ENCODE measurements at places on chromosomes 1 and 21. TPM values are rescaled to one million over a fixed set of nuclear protein-coding genes. Genes with fewer than 3 reads are reported as not detected.

The ANKRD35 gene
- total RNA-seq = 1.3 TPM

GRCh38 chr1:226422478-226422877 is 14.6 kb upstream of the PARP1 start:
- no peak for DNase-seq

- no peak for DNase-seq
Observed at GRCh38 chr21:32350211-32350980, 42.4 kb downstream of the URB1 start.

- DNase-seq = no peak
Observed at GRCh38 chr21:38910390-38911067, 104.8 kb downstream of the ETS2 start.

- DNase-seq = no peak
Observed at GRCh38 chr1:234902774-234903547, 225.7 kb downstream of the TOMM20 start.

DNA sequence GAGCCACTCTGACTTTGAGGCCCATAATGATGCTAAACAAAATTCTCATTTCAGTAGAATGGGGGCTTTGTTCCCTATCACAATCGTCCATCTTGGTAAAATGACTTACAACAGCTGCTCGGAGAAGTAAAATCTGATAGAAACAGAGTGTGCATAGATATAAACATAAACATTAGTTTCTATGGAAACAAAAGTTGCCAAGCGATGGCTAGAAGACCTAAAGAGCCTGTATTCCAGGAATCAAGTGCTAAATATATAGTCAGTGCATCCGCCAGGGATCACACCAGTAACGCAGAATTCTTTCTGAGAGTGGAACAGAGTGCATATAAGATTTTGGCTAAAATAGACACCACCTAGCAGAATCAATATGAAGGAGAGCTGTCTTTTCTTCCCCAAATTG is 91.2 kb upstream of the KAZN start:
- DNase-seq = no peak

The ELF3 gene
- total RNA-seq = 0.79 TPM

The CHRM3 gene
- total RNA-seq = 6.5 TPM

The LRRC53 gene
- 0.08 TPM for total RNA-seq

DNA sequence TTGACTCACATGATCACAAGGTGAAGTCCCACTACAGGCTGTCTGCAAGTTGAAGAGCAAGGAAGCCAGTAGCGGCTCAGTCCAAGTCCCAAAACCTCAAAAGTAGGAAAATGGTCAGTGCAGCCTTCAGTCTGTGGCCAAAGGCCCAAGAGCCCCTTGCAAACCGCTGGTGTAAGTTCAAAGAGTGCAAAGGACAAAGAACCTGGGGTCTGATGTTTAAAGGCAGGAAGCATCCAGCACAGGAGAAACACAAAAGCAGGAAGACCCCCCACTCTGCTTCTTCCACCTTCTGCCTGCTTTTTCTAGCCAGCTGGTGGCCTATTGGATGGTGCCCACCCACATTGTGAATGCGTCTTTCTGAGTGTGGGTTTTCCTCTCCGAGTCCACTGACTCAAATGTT is 2222.6 kb downstream of the MRPL39 start:
- no peak for DNase-seq

- no peak for DNase-seq
Observed at GRCh38 chr1:160877221-160877620, 7.8 kb downstream of the ITLN1 start.

The KRTAP21-1 gene
- total RNA-seq = not detected

The GCLM gene
- 4.9 TPM for total RNA-seq

DNA sequence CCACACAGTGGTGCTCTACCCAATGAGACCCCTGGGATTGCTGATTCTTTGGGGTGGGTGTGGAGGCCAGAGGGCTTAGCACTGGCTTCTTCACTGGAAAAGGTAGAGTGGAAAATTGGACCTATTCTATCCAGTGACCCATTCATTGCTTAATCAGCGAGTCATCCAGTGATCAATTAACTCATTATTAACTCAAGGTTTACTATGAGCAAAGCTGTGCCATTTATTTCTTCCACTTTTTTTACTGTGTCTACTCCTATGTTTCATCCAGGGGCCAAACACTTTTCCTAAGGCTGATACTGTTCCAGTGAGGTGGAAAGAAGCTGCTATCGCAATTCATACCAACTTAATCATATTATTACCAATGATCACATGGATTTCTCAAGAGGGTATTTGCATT is 363.9 kb downstream of the RPS6KC1 start:
- no peak for DNase-seq

The CRP gene
- 0.16 TPM for total RNA-seq

DNA sequence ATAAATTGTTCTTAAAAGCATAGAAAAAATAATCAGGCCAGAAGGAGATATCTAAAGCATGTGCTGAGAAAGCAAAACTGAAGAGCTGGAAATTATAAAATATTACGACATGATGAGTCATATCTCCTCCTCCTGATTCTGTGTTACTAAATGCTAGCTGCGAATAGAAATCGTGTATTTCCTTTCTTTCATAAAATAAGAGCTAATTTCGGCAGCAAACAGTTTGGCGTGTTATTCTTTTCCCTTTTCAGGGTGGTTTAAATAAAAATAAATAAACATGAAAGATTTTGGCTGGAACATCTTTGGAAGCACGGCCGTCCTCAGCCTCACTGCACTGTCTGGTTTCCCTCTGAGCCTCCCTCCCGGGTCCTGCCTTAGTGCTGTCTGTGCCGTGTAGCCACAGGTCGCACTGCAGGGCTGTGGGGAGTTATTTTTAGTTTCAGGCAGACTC is 56.0 kb downstream of the ADARB1 start:
- DNase-seq = peak; percentile 65

The RNU11 gene
- total RNA-seq = not detected

GRCh38 chr1:222413436-222413835 is 134.5 kb downstream of the HHIPL2 start:
- no peak for DNase-seq

- no peak for DNase-seq
Observed at GRCh38 chr1:186187601-186188000, 187.5 kb downstream of the TPR start.

- DNase-seq = no peak
Observed at GRCh38 chr1:151197863-151198253, 494 bp upstream of the PIP5K1A start.

Measured in testis (tissue), 5 donors.